Substantia nigra (tissue), 51 donors: ENCODE measurements at places on chromosomes 2 and 18.

GRCh38 chr18:50715919-50716318, 103.9 kb downstream of the MRO start:
- no peak for DNase-seq

DNA sequence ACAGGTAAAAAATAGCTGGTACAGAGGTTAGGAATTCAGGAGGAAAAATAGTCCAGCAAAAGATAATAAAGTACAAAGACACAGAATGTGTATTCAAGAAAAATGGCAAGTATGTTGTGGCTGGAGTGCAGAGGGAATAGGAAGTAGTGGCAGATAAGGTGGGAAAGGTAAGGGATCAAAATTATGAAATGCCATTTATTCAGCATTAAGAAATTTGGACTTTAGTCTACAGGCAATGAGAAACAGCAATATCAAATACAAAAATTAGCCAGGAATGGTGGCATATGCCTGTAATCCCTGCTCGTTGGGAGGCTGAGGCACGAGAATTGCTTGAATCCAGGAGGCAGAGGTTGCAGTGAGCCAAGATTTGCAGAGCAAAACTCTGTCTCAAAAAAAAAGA, 10.3 kb downstream of the MMADHC start:
- DNase-seq = no peak

GRCh38 chr18:12373116-12373770, 3.8 kb downstream of the AFG3L2 start:
- no peak for DNase-seq

DNA sequence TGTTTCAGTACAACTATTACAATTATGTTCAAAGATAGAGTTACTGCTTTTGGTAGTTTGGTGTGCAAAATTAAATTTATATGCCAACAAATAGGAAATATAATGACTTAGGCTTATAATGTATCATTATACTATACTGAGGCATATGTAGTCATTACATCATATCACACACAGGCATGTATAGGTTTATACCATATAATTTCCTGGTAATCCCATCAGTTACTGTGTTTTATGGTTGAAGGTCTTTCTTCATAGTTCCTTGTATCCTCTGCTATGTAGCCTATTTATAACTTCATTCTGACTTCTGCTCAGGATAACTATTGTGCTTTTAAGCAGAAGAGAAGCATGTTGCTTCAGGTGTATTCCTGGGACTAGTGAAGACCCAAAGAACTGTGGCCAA, 110.5 kb downstream of the ZNF407 start:
- no peak for DNase-seq

GRCh38 chr2:45622336-45623075, 11.4 kb upstream of the SRBD1 start:
- no peak for DNase-seq

GRCh38 chr18:75830828-75831227, 403.3 kb upstream of the SMIM21 start:
- no peak for DNase-seq

- no peak for DNase-seq
These were observed 140.1 kb downstream of the NOL4 start for GRCh38 chr18:34084635-34085034.
